Hematopoietic multipotent progenitor cell treated with erythropoietin and hydrocortisone succinate and interleukin-3 and kit ligand, for 8 days (in vitro differentiated cells): ENCODE measurements at places on chromosomes 6 and 20.

DNA sequence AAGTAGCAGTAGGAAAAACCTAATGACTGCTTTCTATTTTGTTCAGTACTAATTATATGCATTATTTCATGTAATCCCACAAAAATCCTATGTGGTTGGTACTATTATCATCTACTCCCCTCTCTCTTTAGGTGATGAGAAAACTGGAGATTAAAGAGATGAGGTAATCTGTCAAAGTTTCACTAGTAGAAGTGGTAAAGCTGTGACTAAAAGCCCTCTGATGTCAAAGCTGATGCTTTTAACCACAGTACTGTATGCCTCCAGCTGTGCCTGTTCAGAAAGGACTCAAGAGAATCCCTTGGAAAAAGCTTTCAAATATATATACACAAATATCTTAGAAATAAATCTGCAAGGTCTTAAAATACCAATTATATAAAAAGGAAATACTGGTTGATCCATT is 38.0 kb downstream of the PHIP start:
- DNase-seq = no peak

DNA sequence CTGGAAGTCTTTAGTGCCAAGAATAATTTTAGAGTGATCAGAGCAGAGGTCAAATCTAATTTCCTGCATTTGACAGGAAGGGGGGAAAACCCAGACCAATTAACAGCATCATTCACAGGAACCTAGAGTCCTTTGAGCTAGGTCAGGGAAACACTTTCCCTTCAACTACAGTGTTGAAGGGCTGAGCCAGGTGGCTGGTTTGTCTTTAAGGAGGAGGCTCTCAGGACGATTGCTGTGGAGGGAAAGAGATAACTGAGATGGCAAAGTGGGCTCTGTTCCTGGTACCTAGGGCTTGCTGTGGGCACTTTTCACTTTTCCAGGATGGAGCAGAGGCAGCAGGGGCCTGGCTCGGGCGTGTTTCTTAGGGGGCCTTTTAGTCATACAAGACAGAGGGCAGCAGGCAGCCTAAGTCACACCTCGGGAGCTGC is 111.9 kb downstream of the SCML4 start:
- DNase-seq = no peak

DNA sequence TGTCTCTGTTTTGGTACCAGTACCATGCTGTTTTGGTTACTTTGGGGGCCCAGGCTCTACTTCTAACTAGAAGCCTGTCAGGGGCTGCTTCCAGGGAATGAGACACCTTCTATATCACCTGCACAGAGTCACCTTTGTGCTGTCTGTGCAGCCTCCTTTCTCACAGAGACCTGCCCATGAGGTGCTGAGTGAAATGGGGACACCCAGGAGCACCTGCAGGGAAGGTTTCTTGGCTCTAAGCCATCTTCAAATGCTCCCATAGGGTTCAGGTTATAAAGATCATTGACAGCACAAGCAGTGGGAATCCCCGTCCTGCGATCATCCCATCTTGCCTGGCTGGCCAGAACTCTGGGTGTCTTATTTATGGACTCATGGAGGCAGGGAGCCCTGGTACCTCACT is 19.1 kb downstream of the GABRR2 start:
- no peak for DNase-seq

- DNase-seq = peak; percentile 24
Observed at GRCh38 chr6:125748406-125749172, 843 bp upstream of the HEY2 start.

- no peak for DNase-seq
Observed at GRCh38 chr6:163888030-163888819, 473.7 kb downstream of the QKI start.

DNA sequence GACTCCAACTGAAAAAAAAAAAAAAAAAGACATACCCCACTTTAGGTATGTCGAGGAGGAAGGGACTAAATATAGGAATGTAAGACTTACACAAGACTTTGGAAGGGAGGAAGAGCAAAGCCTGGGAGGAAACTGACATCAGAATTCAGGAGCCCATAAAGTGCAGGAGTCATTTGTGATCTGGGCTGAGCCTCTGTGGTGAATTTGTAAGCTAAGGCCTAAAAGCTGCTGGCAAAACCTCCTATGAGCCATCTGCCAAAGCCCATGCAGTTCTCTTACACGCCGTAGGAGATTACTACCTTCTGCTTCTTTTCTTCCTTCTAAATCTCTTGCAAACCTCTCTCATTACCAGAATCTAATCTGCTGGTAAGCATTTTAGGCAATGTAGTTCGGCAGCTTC is 52.0 kb upstream of the THEMIS start:
- no peak for DNase-seq

DNA sequence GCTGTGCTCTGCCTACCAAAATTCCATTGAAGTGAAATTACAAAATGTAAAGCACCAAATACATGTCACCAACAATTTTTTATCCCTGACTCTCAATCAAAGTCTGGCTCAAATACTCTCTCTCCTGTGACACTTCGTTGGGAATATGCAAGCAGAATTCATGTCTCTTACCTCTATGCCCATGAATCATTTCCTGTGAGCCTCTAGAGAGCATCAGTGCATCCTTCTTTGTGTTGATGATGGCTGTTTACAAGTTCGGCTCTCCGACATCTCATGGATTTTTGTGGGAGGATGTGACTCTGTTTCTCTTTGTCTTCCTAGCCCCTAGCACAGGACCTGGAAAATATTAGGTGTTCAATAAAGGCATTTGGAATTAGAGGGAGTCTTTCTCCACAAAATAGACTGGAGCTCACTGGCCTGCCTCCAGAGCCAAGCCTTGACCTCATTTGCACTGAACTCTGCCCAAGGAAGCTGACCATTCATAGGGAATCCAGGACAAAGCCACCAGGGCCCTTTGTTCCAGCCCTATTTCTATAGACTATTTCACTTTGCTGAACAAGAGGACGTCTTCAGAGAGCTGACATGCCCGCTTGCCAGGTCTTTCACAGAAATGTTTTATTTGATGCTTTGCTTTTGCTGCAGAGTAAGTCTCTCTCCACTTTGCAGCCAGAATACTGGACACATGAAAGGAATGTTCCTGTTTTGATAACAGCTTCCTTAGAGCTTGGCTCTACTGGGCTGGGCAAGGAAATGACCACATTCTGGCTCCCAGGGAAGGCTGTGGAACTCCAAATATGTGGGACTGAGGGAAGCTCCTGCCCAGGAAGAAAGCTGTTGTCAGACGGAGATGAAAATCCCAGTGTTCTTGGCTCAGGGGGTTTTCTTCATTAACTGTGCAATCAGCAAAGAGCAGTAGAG is 194.5 kb upstream of the CDYL start:
- DNase-seq = no peak
